ENCODE measurements at places on chromosomes 12 and 14.

GRCh38 chr12:105275997-105276733 lies 40.2 kb upstream of the APPL2 start:
- DNase-seq = no peak

GRCh38 chr12:116370004-116370404 lies 92.5 kb upstream of the MED13L start:
- DNase-seq = peak; percentile 71

DNA sequence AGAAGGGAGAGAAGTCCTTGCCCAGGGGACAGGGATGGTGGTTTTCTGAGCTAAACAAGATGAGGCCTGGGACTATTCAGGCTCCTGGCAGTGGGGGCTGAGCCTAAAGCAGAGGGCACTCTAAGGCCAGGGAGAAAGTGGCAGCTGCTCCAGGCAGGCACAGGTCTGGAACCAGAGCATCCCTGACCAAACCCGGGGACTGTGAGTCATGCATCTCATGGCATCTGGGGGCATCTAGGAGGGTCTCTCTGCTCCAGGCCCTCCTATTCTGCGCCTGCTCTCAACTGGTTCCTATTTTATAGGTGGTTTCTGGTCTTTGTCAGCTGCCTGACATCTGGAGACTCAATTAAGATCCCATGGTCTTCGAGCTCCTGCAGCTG lies 11.6 kb downstream of the KRT7 start:
- no peak for DNase-seq

DNA sequence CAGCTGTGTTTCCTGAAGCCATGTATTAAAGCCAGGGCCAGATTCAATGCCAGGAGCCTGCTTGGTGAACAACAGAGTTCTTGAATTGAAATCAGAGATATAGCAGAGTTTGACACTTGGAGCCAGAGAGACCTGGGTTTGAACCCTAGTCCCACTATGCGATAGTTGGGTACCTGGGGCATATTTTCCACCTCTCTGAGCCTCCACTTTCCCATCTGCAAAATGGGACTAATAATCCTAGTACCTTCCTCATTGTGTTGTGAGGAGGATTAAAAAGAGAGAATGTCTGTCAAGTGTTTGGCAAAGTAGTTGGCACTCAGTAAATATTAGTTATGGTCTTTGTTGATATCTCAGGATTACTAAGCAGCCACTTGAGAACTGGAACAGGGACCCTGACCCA lies 6.0 kb upstream of the HRK start:
- no peak for DNase-seq

DNA sequence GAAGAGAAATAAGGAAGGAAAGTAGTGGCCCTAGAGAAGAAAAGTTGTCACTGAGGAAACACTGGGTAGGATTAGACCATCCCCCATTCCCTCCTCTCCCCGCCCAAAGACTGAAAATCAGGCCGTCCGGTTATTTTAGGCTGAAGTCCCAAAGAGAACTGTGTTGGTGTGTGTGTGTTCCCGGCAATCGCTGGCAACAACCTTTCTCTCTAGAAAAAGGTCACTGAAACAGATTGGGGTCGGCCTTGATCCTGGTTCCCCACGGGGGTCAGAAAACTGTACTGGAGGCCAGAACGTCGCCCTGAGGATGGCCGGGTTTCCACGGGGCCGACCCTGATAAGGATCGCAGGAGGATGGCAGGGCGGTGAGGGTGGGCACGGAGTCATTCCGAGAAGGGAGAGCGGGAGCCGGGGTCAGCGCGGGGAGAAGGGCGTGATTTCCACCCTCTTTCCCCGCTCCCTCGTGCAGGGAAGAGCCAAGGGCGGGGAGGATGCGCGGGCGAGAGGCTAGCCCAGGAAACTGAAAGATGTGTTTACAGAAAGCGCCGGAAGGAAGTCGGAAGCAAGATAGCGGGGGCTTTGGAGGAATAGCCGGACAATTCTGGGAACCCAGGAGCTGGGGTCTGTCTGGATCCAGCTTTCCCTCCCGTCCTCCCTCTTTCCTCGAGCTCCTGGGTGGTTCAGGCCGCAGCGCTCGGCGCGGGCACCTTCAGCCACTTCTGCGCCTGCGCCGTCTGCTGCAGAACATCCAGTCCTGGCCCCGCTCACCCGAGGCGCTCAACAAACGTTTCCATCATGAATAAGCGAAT lies 25.3 kb upstream of the SPTLC2 start:
- peak; percentile 20 for DNase-seq

DNA sequence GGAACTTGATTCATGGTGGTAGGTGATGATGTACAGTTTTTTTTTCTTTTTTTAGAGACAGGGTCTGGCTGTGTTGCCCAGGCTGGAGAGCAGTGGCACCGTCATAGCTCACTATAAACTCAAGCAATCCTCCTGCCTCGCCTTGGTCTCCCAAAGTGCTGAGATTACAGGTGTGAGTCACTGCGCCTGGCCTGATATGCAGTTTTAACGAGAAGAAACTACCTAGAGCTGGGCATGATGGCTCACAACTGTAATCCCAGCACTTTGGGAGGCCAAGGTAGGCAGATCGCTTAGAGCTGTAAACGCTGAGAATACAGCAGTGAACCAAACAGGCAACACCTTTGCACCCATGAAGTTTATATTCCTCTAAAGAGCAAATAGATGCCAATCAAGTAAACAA lies 13.0 kb upstream of the VPS37B start:
- no peak for DNase-seq

GRCh38 chr14:40581264-40581663 lies 1025.4 kb upstream of the LRFN5 start:
- DNase-seq = no peak

- no peak for DNase-seq
These were observed 36.2 kb downstream of the PAPOLA start for GRCh38 chr14:96538097-96538989.

- DNase-seq = no peak
These were observed 352.7 kb downstream of the AEBP2 start for GRCh38 chr12:19792028-19792427.

GRCh38 chr14:50093496-50093895 lies 22.9 kb downstream of the VCPKMT start:
- DNase-seq = no peak

DNA sequence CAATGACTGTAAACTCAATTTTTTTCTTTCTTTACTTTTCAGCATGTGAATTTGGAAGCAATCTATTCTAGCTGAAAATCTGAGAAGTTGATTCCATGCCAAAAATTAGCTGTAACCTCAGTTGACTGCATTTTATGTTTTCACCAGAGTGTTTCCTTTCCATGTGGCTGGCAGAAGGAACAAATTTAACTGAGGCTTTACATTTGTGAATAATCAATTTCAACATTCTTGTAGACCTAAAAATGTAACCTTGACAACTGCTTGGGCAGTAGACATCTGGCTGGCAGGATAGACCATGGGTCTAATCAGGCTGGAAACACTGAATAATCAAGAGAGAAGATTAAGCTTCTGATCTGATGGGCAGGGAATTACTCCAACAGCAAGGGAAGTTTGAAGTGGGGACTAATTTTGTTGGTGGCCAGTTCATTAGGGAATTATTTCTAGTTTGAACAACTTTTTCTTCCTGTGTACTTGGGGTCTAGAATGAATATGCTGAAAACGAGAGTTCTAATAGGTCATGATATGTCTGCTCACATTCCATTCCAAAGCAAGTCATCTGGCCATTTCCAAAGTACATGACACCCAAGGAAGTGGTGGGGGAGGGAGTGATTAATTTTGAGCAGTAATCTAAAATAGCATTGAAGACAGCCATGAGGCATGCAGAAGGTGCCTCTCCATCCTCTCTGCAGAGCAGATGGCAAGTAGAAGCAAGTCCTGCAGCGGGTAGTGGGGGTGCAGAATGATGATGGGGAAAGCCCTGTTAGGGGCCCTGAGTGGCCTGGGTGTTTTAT lies 68.2 kb downstream of the ATP23 start:
- no peak for DNase-seq

- DNase-seq = peak; percentile 69
These were observed 27.4 kb downstream of the CFAP54 start for GRCh38 chr12:96516472-96517430.

- no peak for DNase-seq
These were observed 23.9 kb downstream of the RCOR1 start for GRCh38 chr14:102616318-102616717.

GRCh38 chr12:132620113-132620898 lies 1.7 kb downstream of the P2RX2 start:
- DNase-seq = no peak

- peak; percentile 74 for DNase-seq
These were observed 11.4 kb upstream of the NOPCHAP1 start for GRCh38 chr12:104974626-104975290.

DNA sequence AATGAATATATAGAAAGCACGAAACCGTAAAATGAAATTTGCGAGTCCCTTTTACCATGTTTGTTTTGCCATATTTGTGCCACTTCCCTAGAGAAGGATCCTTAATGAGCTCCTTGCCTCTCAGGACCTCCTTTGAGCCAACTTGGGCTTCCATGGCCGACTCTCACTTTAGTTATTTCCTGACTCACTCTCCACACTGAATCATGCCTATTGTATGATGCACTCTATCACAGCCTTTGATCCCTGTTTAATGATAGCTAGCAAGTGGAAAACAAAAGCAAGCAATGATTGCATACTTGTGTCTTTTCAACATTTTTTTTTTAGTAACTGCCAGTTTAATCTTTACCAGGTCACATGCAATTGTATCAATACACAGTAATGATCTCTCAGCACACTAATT lies 153.2 kb downstream of the CCER1 start:
- DNase-seq = no peak

- DNase-seq = no peak
These were observed 218.5 kb upstream of the G2E3 start for GRCh38 chr14:30340495-30340894.

GRCh38 chr12:49227713-49228112 lies 37.2 kb upstream of the TUBA1C start:
- no peak for DNase-seq

GRCh38 chr14:50260511-50260910 lies 29.1 kb upstream of the SOS2 start:
- peak; percentile 39 for DNase-seq

- DNase-seq = no peak
These were observed 20.9 kb downstream of the HNRNPC start for GRCh38 chr14:21248338-21248737.

DNA sequence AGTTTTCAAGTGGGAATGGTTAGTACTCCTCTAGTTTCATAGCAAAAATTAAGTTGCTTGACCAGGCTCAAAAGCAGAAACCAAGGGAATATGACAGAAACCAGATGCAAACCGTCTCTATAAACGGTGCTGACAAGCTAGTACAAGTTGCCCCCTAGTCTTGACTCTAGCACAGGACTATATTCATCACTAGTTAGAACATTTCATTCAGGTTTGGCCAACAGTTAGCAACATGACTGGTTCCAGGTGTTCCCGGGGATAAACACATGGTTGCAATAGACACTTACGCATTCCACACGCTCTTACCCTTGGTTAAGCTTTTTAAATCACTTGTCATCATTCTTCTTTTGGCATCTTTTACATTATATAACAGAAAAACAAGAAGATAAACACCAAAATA lies 103.6 kb downstream of the SCFD1 start:
- DNase-seq = no peak

GRCh38 chr14:73744175-73744867 lies 30.1 kb upstream of the PNMA1 start:
- no peak for DNase-seq

- DNase-seq = no peak
These were observed 844.3 kb downstream of the GALC start for GRCh38 chr14:87148655-87149054.

GRCh38 chr12:106672314-106673025 lies 89.7 kb downstream of the RFX4 start:
- no peak for DNase-seq

- no peak for DNase-seq
These were observed 87.8 kb upstream of the PDE3A start for GRCh38 chr12:20280515-20280914.

GRCh38 chr12:75720812-75721641 lies 209.6 kb upstream of the KRR1 start:
- no peak for DNase-seq

GRCh38 chr12:101407049-101407435 lies 530 bp downstream of the ARL1 start:
- no peak for DNase-seq

DNA sequence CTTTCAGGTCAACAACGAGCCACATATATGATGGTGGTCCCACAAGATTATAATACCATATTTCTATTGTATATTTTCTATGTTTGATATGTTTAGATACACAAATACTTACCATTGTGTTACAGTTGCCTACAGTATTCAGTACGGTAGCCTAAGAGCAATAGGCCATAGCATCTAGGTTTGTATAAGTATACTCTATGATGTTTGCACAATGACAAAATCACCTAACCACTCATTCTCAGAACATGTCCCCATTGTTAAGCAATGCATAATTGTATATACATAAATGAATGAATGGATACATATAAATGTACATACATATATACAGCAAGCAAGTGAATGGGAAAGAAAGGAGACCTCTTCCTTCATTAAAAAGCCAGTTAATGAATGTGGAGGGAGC lies 23.8 kb downstream of the TMTC1 start:
- DNase-seq = no peak

- no peak for DNase-seq
These were observed 241.4 kb downstream of the TMEM117 start for GRCh38 chr12:44077294-44077693.

DNA sequence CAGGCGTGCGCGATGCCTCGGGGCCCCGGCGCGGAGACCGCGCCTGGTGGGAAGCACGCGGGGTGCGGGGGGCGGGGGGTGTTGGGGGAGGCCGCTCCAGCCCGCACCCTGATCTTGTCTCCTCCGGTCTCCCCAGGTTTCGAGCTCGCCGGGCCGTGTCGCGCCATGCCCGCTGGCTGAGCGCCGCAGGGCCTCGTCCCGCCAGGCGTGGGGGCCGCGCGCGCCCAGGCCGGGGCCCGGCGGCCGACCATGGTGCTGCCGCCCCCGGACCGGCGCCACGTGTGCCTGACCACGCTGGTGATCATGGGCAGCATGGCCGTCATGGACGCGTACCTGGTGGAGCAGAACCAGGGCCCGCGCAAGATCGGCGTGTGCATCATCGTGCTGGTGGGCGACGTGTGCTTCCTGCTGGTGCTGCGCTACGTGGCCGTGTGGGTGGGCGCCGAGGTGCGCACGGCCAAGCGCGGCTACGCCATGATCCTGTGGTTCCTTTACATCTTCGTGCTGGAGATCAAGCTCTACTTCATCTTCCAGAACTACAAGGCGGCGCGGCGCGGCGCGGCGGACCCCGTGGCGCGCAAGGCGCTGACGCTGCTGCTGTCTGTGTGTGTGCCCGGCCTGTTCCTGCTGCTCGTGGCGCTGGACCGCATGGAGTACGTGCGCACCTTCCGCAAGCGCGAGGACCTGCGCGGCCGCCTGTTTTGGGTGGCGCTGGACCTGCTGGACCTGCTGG lies 2.4 kb downstream of the TMEM121 start:
- DNase-seq = no peak
